ENCODE measurements at places on chromosomes 16 and 17. TPM values are rescaled to one million over a fixed set of nuclear protein-coding genes. Genes with fewer than 3 reads are reported as not detected.

DNA sequence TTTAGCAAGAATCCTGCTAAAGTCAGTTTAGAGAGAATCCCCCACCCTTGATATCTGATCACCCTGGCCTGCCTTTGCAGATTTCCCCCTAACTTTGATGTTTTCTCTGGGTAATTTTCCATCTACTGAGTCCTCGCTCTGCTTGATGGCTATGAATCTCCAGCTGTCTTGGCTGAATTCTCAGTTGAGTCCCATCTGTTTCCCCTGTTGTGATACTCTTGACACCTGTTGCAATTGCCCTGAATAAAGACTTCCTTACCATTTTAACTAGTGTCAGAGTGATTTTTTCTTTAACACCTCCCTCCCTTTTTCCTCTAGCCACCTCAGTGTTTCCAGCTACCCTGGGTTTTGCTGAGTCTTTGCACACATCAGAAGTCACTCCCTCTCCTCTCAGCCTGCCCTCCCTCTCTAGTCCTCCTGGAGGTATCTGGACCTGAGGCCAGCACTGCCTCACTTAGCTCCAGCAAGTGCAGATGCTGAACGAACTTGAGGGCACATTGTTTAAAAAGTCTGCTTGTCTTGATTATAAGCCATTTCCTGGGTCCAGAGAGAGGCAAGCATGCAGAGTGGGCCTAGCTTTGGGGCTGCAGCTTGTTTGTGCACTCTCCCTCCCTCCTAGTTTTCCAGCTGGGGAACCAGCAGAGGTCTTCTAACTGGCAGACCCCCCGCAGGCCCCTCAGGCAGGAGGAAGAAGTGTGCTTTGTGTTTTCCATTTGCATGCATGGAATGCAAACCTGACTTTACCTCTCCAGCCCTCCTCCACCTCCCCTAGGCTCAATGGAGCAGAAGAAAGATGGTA is 33.2 kb downstream of the SPACA3 start:
- DNase-seq, result no peak

DNA sequence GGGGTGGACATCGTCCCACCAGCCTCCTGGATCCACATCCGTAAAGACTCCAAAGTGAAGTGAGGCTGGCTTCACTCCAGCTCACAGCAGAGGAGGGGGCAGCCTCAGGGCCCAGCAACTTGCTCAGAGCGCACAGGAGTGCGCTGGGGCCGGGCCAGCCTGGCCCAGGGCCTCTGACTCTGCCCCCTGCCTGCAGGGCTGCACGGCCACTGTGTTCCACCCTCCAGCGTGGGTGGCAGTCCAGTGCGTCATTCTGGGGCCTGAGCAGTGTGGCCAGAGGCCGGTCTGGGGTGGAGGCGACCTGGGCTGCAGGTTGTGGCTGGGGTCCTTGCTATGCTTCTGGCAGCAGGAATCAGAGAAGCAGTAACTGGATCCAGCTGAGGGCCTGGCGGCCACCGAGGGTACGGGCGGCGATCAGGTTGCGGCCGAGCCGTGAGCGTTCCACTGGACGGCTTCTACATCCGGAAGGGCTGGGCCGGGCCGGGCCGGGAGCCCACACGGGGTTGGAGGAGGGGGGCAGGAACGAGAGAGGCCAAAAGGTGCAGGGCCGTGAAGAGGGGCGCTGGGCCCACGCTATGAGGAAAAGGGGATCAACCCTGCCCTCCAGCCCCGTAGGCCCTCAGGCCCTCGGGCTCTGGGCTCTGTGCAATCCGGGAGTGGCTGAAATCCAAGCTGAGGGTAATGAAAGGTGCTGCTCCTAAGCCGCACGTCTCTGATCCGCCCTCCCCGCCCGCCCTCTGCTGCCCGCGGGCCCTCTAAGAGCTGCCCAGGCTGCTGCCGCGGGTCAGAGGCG is at the start of gene FSCN2:
FSCN2 (plus strand) TSS at position 787 of the 793 bp plus-strand sequence. CDS start 155 bp downstream, outside the sequence.
- DNase-seq, result no peak

DNA sequence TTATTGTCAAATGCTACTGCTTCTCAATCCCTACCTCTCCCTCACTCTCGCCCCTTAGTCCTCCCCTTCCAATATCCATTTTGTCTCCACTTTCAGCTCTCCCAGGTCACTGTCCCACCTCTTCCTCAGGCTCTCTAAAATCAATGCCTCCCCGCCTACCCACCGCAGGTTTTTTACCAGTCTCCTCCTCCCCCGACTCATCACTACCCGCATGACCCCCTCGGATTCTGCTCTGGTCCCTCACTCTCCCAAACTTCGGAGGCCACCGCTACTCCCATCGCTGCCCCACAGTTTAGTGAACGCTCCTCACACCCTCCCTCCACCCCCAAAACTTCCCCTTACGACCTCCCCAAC is 513 bp downstream of the CRLF3 start:
- DNase-seq, result no peak

DNA sequence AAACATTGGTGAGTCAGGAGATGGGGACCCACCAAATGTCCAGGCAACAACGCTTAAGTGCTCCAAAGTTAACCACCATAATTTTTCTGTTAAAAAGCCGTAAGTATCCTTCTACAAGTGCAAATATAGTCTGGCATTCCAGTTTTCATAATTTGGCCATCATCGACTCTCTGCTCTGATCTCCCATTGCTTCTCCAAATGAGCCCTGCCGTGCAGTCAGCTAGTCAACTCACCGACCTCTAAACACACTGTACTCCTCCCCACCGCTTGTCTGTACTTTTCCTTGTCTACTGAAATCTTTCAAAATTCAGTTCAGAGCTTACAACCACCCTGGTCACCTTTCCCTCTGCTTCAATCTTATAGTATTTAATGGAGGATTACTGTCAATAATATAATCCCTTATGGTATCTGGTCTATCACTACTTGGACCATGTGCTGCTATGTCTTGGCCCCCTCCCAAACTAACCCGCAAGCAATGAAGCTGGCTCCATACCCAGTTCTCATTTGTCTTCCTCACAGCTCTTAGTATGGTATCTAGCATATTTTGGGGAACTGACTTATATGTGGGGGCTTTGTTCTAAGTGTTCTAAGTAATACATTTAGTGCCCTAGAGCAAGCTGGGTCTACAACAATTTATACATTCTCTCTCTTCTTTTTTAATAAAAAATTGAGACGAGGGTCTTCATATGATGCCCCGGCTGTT is 52.7 kb upstream of the SLC25A19 start:
- no peak for DNase-seq

DNA sequence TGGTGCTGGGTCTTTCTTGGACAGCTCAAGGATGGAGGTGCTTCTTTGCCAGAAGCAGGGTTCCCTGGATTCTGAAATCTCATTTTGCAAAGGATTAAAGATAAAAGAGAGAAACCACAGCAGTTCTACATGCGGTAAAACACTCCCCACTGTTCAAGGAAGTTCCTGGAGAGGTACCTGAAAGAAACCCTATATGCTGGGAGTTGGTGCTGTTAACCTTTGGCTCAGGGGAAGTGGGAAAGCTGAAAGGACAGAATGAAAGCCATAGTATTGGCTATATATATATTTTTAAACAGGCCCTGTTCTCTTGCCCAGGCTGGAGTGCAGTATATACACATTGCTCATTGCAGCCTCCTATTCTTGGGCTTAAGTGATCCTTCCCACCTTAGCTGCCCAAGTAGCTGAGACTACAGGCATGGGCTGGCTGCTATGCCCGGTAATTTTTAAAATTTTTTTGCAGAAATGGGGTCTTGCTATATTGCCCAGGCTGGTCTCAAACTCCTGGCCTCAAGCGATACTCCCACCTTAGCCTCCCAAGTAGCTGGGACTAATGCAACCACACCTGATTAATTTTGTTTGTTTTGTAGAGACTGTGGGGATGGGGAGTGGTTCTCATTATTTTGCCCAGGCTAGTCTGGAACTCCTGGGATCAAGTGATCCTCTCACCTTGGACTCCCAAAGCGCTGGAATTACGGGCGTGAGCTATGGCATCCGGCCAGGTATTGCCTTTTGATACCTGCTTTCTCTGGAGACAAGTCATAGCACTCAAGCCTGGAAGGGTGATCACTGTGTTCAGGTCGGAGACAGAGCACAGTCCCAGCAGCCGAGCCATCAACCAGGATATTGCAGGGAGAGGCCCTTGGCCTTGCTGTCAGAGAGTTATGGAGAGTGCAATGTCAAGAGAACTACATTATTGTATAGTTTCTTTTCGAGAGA is 55.2 kb downstream of the MSI2 start:
- DNase-seq, result no peak

Gene TBC1D3G
- not detected for total RNA-seq

GRCh38 chr16:19105131-19105530 is 8.6 kb upstream of the ITPRIPL2 start:
- no peak for DNase-seq

DNA sequence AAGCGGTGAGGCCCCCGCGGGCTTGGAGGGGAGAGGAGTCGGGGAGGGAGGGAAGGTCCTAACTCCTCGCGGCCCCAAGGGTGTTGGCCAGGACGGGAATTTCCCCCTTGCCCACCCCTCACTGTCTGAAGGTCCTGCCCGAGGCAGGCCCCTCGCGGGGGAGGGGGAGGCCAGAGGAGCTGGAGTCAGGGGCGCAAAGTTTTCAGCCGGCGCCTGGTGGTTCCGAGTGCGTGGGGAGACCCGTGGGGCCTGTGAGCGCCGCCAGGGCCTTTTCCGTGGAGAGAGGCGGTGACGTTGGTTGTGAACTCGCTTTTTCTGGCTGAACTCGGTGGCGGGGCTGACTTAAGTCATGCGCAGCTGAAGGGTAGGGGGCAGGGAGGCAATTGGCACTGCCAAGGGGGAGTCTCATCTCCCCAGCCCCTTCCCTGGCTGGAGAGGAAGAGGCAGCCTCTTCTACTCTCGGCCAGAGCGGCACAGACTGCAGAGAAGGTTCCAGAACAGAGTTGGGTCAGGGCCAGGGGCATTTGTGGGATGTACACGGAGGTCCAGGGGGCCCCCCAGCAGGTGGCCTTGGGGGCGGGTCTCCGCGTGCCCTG is 1.5 kb downstream of the CACNA1H start:
- no peak for DNase-seq

Gene TADA2A
- total RNA-seq, result 21.4 TPM

GRCh38 chr16:59319871-59320270 is 585.8 kb upstream of the GOT2 start:
- no peak for DNase-seq

Gene CAVIN1
- 342 TPM for total RNA-seq

Gene LRRC37A
- total RNA-seq, result 1.9 TPM

- DNase-seq, result no peak
Measured at GRCh38 chr17:74868251-74868907, 4.4 kb downstream of the FDXR start.

GRCh38 chr17:29870836-29871465 is 59.1 kb downstream of the SSH2 start:
- no peak for DNase-seq

DNA sequence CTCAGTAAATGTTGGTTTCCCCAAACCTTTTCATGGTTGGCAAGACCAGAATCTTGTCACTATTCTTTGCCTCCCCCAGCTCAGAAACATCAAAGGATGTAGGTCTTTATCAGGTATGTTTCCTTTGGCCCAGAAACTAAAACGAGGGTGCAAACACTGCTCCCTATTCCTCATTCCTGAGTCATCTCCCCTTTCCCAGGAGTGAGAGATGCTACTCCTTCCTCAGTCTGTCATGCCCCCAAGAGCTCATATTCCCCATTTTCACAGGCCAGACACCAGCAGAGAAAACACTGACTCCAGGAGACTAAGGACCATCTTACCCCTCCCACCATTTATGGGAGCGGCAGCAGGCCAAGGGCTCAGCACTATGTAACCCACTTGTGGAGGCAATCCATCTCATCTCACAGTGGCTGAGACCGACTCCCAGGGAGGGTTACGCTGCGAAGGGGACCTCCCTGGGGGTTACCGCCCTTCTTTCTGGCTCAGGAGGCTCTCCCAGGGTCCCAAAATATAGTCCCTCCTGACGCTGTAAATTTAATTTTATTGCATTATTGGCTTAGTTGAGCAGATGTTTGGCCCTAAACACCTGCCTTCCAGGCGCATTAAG is 1.5 kb downstream of the GEMIN4 start:
- no peak for DNase-seq

DNA sequence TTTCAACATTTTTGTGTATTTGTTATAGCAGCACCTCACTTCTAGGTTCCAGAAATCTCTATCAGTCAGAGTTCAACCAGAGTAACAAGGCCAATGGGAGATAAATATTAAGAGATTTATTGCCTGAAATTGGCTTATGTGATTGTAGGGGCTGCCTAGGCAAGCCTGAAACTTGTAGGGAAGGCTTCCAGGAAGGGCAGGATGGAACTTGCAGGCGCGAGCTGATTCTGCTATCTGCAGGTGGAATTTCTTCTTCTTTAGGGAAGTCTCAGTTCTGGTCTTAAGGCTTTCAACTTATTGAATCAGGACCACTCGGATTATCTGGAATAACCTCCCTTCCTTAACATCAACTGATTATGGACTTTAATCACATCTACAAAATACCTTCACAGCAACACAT is 199.5 kb upstream of the NLRP1 start:
- no peak for DNase-seq

DNA sequence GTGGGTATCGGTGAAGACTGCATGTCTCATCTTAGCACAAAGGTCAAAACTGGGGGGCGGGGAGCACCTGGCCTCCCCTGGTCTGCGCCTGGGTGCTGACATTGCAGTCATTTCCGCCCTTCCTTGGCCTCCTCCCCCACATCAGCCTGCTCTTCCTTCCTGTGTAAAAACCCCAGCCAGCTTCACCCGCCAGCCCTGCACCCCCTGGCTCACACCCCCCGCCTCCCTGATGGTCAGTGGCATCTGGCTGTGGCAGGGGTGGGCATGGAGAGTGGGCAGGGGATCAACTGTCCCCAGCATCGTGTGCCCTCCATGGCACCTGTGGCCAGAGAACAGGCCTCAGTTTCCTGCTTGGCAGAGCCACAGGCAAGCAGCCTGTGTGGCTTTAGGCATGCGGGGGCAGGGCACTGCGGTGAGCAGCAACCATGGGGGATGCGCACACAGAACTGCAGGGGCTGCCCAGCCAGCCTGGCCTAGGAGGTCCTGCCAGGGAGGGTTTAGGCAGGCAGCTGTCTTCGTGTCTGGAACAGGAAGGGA is 26.5 kb upstream of the LASP1NB start:
- DNase-seq, result peak; percentile 74

DNA sequence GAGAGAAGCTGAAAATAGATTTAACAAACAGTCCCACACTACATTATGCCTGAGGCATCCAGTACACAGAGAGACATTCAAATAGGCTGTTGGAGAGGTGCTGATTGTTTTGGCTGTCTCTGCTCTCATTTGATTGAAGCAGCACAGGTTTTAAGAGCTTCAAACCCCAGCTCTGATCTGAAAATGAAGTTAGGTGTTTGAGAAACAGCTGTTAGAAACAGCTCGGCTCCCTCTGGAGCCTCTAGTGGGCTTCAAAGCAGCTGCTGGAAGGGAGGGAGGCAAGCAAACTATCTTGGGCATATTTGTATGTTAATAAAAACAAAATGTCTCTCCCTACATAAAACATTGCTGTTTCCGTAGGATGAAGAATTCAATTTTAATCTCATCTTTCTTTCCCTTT is 607.3 kb upstream of the GOT2 start:
- no peak for DNase-seq

Gene HOXB13
- not detected for total RNA-seq

- peak; percentile 90 for DNase-seq
Measured at GRCh38 chr16:73068541-73069401, 20.8 kb upstream of the ZFHX3 start.

GRCh38 chr17:57946798-57947358 is 8.3 kb downstream of the CUEDC1 start:
- peak; percentile 77 for DNase-seq

Measured in upper lobe of right lung (tissue), 1 donor.